T-cell (primary cell): ENCODE measurements at places on chromosomes 7 and 10.
A peak's percentile ranks its signal among the peaks of the same experiment; 100 is the strongest.

DNA sequence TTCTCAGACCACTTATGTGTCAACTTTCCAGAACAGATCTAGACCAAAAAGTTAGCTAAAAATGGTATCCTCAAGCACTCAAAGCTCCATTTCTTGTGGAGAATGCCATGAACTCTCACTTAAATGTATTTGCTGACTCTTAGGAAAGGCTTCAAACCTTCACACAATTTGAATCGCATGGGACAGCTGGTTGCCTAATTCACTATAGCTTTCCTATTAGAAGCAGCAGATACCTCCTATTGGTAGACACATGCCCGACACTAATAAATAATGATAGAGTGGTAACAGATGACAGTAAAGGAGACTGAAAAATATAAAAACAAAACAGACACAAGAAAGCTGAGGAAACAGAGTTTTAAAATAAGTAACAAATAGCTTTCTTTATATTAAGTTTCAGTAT is 818.5 kb downstream of the XPNPEP1 start:
- H3K4me1 ChIP-seq = no peaks in the 10 kb centered on the region
- no peak for DNase-seq
- H3K27me3 ChIP-seq = no peaks in the 10 kb centered on the region
- H3K27ac ChIP-seq = no peak overlapping the region
- no peaks in the 10 kb centered on the region for H3K36me3 ChIP-seq
- H3K4me3 ChIP-seq = no peak overlapping the region

DNA sequence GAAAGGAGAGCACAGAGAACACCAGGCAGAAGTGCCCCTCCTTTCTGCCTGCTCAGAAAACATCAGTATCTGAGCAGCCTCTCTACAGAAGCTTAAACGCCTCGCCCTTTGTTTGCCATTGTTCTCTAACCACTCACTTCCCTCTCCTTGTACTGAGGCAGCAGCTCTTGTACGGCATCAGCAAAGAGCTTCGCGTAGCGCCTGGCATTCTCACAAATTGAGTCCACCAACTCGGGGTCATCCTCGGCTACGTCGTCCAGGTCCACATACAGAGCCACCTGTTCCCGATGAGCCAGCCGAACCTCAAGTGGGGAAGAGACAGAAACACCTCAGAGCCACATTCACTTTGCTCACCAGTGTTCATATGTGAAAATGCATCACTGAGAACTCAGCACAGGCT is 1.7 kb downstream of the MCM7 start:
- peak overlapping the region; percentile 66 for H3K27ac ChIP-seq
- H3K4me1 ChIP-seq = peaks cover 38% of the 10 kb centered on the region
- peaks cover 50% of the 10 kb centered on the region for H3K36me3 ChIP-seq
- peak overlapping the region; percentile 98 for H3K4me3 ChIP-seq
- no peak for DNase-seq

DNA sequence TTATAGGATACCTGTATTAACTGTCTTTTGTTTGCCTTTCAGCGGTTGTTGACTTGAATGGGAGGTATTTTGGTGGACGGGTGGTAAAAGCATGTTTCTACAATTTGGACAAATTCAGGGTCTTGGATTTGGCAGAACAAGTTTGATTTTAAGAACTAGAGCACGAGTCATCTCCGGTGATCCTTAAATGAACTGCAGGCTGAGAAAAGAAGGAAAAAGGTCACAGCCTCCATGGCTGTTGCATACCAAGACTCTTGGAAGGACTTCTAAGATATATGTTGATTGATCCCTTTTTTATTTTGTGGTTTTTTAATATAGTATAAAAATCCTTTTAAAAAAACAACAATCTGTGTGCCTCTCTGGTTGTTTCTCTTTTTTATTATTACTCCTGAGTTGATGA is 26.6 kb downstream of the RBM17 start:
- H3K27me3 ChIP-seq = no peaks in the 10 kb centered on the region
- no peak overlapping the region for H3K4me3 ChIP-seq
- no peaks in the 10 kb centered on the region for H3K4me1 ChIP-seq

DNA sequence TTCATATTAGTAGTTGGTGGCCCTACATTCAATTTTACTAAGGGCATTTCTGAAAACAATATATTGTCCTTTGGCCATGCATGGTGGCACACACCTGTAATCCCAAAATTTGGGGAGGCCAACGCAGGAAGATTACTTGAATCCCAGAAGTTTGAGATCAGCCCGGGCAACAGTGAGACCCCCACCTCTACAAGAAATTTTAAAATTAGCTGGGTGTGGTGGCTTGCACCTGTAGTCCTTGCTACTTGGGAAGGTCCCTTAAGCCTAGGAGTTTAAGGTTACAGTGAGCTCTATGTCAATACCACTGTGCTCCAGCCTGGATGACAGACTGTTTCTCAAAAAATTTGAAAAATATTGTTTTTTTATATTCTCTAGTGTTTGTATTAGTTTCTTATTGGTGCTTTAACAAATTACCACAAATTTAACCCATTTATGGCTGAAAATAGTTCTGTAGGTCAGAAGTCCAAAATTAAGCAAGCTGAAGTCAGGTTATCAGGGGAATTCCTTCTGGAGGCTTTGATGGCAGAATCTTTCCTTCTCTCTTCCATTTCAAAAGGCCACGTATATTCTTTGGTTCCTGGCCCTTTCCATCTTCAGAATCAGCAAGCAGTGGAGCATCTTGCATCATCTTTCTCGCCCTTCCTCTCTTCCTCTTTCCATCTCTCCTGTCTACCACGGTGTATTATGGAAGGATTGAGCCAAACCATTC is 12.4 kb downstream of the CBX3 start:
- H3K27me3 ChIP-seq = no peaks in the 10 kb centered on the region
- H3K36me3 ChIP-seq = no peaks in the 10 kb centered on the region
- DNase-seq = no peak
- H3K4me3 ChIP-seq = no peak overlapping the region
- H3K4me1 ChIP-seq = peaks cover 3% of the 10 kb centered on the region

GRCh38 chr10:112799726-112800510 is 150.1 kb upstream of the TCF7L2 start:
- no peak overlapping the region for H3K27ac ChIP-seq
- H3K36me3 ChIP-seq = no peaks in the 10 kb centered on the region
- no peaks in the 10 kb centered on the region for H3K27me3 ChIP-seq
- H3K4me3 ChIP-seq = no peak overlapping the region

DNA sequence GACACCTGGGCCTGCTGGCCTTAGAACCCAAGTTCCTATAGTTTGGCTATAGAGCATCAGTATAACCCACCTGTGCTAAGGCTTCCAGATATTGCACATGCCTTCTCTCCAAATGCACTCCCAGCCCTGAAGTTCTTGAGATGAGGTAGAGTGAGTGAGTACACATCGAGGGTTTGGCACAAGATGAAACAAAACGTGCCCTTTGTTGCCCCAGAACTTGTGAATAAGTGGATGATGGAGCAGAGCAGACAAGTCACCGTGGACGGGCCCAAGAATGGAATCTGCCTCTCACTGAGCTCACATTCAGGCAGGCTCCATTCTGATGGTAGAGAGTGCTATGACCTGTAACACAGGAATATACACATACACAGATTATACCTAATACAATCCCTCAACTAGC is 73.0 kb upstream of the STK17A start:
- H3K27ac ChIP-seq = no peak overlapping the region
- H3K4me1 ChIP-seq = peaks cover 2% of the 10 kb centered on the region
- no peak for DNase-seq
- H3K27me3 ChIP-seq = peaks cover 5% of the 10 kb centered on the region

DNA sequence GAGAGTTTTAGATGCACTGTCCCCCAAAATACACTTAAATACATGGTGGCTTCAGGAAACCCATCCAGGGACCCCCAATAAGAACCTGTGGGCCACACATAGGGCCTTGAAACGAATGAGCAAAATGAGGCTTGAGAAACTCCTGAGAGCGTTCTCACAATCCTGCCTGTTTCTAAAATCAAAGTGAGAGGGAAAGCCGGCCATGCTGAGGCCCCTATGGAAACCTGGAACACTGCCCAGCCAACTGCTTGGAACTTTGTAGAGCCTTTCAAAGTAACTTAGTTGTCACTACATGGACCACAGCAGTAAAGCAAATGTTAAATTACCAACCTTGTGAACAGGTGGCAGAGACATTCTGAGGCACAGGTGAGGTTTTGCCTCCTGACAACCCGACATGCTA is 13.4 kb downstream of the SGMS1 start:
- no peak overlapping the region for H3K4me3 ChIP-seq
- H3K36me3 ChIP-seq = no peaks in the 10 kb centered on the region
- no peak overlapping the region for H3K27ac ChIP-seq
- H3K4me1 ChIP-seq = peaks cover 10% of the 10 kb centered on the region

DNA sequence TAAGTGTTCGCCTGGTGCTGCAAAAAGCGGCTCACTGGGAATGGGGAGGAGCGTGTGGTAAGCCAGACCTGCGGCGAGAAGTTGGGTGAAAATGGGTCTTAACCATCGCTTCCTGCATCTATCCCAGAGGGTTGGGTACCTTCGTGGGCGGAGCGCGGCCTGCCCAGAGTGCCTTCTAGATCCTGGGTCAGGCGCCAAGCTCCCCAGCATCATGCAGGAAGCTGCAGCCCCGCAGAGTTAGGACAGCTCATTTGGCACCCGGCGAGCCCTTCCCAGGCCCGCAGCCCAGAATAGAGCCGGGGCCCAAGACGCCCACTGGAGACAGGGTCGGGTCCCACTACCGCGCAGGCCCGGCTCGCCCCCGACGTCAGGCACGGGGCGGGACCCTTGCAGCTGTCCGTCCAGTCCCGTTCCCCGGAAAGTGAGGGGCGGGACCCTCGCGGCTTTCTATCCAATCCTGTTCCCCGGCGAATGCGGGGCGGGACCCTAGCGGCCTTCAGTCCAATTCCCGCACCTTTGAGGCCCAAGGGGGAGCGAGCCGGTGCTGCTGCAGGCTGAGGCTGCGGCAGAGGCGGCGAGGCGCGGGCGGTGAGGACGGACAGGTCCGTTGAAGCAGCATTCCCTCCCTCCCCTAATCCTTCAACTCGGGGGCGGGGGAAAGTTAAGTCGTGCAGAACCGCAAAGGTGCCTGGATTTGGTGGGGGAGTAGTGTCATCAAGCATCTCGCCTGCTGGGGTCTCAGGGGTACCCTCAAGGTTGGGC is at the start of gene CROT:
Gene CROT (plus strand): TSS at position 499 of the 762 bp plus-strand sequence. CDS start 3,405 bp downstream, outside the sequence.
- peak within 1 kb of the TSS; percentile 92 for H3K4me3 ChIP-seq
- H3K27ac ChIP-seq = peak within 1 kb of the TSS; percentile 82
- H3K4me1 ChIP-seq = peaks cover 14% of the 10 kb centered on the region
- peaks cover 9% of the 10 kb centered on the region for H3K36me3 ChIP-seq
- peak; percentile 89 for DNase-seq

- no peak overlapping the region for H3K4me3 ChIP-seq
- no peak for DNase-seq
- H3K4me1 ChIP-seq = peaks cover 6% of the 10 kb centered on the region
- no peak overlapping the region for H3K27ac ChIP-seq
- H3K36me3 ChIP-seq = peaks cover 1% of the 10 kb centered on the region
Measured at GRCh38 chr10:77970869-77971803, 44.6 kb upstream of the DLG5 start.

GRCh38 chr7:115410434-115410820 is 488.5 kb downstream of the MDFIC start:
- H3K27me3 ChIP-seq = no peaks in the 10 kb centered on the region
- no peak overlapping the region for H3K4me3 ChIP-seq
- no peaks in the 10 kb centered on the region for H3K4me1 ChIP-seq
- no peak for DNase-seq
- H3K36me3 ChIP-seq = no peaks in the 10 kb centered on the region

GRCh38 chr7:151469281-151469680 is 29.3 kb upstream of the CRYGN start:
- H3K27ac ChIP-seq = no peak overlapping the region
- peaks cover 13% of the 10 kb centered on the region for H3K36me3 ChIP-seq
- no peak for DNase-seq
- H3K4me1 ChIP-seq = peaks cover 25% of the 10 kb centered on the region

GRCh38 chr7:149599636-149600206 is 102.1 kb upstream of the ZNF746 start:
- peaks cover 11% of the 10 kb centered on the region for H3K36me3 ChIP-seq
- H3K27ac ChIP-seq = peak overlapping the region; percentile 71
- peaks cover 3% of the 10 kb centered on the region for H3K4me1 ChIP-seq
- DNase-seq = no peak

GRCh38 chr10:23742368-23742767 is 303.5 kb downstream of the OTUD1 start:
- H3K4me1 ChIP-seq = no peaks in the 10 kb centered on the region
- H3K27me3 ChIP-seq = no peaks in the 10 kb centered on the region
- no peaks in the 10 kb centered on the region for H3K36me3 ChIP-seq
- no peak for DNase-seq
- H3K4me3 ChIP-seq = no peak overlapping the region

DNA sequence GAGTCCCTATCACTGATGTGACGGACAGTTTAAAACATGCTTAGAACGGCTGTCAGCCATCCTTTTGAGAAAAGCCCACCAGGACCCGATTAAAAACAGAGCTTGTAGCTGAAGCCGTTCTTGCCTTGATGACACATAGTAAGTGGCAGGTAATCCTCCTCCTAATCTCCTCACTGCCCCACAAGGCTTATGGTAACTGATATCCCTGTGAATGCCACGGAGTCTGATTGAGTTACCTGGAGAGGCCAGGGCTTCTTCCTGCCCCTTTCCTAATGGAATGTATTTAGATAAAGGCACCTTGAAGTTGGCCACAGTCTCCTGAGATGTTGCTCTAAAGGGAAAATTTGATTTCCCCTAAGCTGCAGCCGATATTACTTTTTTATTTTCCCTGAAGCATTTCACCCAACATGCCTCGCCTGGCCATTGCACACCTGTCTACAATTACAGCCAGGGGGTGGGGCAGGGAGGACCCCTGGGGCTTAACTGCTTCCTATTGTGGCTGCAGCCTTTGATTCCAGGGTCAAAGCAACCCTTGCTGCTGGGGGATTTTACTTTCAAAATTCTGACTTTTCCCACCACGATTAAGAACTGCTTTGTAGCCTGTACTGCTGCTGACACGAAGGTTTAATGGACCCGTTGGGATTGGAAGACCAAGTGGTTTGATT is 169.0 kb upstream of the GPR26 start:
- H3K27ac ChIP-seq = no peak overlapping the region
- H3K4me3 ChIP-seq = no peak overlapping the region
- no peaks in the 10 kb centered on the region for H3K4me1 ChIP-seq
- H3K27me3 ChIP-seq = peaks cover 26% of the 10 kb centered on the region
- no peaks in the 10 kb centered on the region for H3K36me3 ChIP-seq

DNA sequence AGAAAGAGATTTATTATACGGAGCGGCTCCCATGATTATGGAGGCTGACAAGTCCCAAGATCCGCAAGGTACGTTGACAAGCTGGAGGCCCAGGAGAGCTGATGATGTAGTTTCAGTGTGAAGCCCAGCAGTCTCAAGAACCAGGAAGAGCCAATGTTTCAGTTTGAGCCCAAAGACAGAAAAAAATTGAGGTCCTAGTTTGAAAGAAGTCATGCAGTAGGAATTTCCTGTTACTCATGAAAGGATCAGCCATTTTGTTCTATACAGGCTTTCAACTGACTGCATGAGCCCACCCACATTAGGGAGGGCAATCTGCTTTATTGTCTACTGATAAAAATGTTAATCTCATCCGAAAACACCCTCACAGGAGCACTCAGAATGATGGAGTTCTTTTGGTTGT is 51.5 kb downstream of the CCDC71L start:
- H3K36me3 ChIP-seq = no peaks in the 10 kb centered on the region
- no peak overlapping the region for H3K4me3 ChIP-seq
- DNase-seq = no peak
- H3K4me1 ChIP-seq = no peaks in the 10 kb centered on the region
